ENCODE measurements at places on chromosomes 12 and 14.

GRCh38 chr14:26863736-26864135 is 265.9 kb upstream of the NOVA1 start:
- DNase-seq: no peak

DNA sequence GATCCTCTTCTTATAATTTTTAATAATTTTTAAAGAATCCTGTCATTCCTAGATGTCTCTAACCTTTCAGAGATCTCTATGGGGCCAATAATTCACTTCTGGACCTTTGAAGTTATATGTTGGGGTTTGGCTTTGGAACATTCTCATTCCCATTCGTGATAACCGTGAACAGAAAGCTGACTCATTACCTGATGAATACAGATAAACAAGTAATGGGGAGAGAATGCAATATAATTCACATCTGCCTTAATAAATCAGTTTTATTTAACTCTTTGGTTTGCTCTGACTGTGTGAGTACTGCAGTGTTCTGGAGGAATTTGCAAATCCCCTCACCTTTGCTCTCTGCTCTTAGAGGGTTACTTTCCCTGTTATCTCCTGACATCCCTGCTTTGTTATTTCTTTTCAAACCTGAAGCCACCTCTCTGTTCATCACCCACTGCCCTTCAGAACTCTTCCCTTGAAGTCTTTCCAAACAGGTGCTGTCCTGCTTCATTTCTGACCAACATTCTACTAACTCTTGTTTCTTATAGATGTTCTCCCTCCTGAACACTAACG is 79.6 kb upstream of the SLC38A2 start:
- DNase-seq: no peak

DNA sequence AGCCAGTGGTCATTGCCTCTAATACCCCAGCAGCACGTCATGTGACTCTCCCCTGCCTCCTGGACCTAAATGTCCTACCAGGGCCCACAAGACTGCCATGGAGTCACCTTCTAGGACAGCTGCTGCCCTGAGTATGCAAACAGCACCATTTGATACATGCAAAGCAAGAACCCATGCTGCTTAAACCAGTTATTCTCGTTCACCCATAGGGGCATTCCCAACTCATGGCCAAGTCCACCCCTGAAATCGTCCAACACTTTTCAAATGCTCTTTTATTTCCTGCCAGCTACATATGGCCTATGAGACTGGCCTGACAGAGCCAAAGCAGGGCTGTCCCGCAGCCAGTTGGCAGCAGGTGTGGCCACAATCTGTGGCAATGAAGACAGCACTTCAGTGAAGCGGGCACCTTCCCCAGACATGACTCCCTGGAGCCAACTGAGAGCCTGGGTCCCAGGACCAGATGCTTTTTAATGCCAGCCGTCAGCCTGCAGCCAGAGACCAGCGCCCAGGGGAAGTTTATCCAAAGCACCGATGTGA is 99.9 kb downstream of the BCAT1 start:
- DNase-seq: no peak

GRCh38 chr14:55336691-55337090 is 65.5 kb downstream of the FBXO34 start:
- DNase-seq: no peak

GRCh38 chr14:68649476-68650189 is 143.2 kb downstream of the ZFP36L1 start:
- no peak for DNase-seq

GRCh38 chr14:74893614-74894091 is 11.9 kb downstream of the DLST start:
- DNase-seq: no peak

GRCh38 chr12:67741270-67741669 is 92.7 kb downstream of the DYRK2 start:
- DNase-seq: no peak

DNA sequence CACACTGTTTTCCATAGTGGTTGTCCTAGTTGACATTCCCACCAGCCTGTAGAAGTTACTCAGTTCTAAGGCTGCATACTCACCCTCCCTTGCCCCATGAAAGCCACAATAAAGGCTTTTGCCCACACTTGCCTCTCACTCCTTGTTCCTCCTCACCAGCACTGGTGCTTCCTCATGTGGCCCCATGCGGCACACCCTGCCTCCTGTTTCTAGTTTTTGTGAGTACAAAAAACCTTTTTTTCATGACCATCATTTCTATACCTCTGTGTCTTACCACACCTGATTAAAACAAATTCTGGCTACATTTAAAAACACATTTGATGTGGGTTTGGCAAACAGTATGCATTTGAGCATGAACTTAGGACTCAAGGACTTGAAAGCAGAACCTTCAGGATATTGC is 40.7 kb upstream of the RIN3 start:
- DNase-seq: no peak

- DNase-seq: no peak
These were observed 273.6 kb downstream of the AKAP6 start for GRCh38 chr14:32602699-32603098.

- no peak for DNase-seq
These were observed 51.5 kb downstream of the DCAF5 start for GRCh38 chr14:69101331-69101826.

GRCh38 chr12:47193066-47193465 is 113.3 kb upstream of the AMIGO2 start:
- DNase-seq: no peak

- DNase-seq: no peak
These were observed 3.6 kb downstream of the SMCO3 start for GRCh38 chr12:14810167-14810952.

- DNase-seq: no peak
These were observed 63.9 kb upstream of the GALNT9 start for GRCh38 chr12:132393245-132393795.

- no peak for DNase-seq
These were observed at the start of gene SLC6A13 for GRCh38 chr12:262817-263216. Gene SLC6A13, minus strand, starts transcription at chr12:262836. Its CDS starts 2,784 bp downstream, at chr12:260052.

DNA sequence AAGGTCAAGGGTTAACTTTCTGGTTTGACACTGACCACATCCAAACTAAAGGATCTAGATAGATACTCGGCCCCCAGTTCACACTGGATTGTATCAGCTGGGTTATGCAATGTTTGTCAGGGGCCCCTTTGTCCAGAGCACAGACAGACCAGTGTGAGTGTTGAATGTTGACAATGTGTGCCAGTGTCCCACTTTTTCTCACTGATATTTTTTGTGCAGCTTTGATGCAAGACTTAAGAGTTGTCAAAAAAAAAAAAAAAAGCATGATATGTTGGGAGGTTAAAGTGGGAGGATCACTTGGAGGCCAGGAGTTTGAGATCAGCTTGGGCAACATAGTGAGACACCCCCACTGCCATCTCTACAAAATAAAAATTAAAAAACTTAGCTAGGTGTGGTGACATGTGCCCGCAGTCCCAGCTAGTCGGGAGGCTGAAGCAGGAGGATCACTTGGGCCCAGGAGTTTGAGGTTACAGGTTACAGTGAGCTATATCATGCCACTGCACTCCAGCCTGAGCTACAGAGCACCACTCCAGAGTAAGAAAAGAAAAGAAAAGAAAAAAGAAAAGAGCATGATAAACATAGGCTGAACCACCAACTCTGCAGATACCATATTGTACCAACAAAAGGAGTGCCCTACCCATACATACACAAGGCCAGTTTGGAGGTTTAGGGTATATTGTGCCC is 97.5 kb downstream of the LGR5 start:
- DNase-seq: no peak

DNA sequence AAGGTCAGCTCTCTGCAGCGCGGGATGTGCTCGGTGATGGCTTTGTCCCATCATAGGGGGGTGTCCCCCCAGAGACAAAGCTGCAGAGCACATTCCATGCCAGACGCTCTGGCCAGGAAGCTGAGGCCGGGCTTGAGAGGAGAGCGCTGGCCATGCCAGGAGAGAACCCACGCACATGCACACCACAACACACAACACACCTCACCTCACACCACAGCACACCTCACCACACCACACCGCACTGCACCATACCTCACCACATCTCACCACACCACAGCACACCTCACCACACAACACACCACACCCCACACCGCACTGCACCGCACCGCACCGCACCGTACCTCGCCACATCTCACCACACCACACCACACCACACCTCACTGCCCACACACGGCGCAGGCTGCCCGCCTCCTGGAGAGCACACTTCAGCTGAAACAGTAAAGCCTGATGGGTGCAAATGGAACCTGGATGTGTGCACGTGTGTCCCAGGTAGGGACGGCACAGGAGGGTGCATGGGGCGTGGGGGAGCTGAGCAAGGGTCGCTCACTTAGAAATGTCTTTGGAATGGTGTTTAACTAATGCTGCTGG is 10.8 kb downstream of the ANKRD9 start:
- DNase-seq: no peak

DNA sequence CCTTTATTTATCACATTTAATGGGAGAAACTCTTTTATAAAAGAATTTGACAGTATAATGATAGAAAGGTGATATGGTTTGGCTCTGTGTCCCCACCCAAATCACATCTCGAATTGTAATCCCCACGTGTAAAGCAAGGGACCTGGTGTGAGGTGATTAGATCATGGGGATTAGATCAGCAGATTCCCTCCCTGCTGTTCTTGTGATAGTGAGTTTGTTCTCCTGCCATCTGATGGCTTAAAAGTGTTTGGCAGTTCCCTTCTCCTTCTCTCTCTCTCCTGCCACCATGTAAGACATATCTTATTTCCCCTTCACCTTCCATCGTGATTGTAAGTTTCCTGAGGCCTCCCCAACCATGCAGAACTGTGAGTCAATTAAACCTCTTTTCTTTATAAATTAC is 1110.3 kb downstream of the FLRT2 start:
- no peak for DNase-seq

All from endothelial cell (in vitro differentiated cells).